Esophagus muscularis mucosa (tissue), 4 donors: ENCODE measurements at places on chromosomes 7 and 10. TPM values are rescaled to one million over a fixed set of nuclear protein-coding genes. Genes with fewer than 3 reads are reported as not detected.

DNA sequence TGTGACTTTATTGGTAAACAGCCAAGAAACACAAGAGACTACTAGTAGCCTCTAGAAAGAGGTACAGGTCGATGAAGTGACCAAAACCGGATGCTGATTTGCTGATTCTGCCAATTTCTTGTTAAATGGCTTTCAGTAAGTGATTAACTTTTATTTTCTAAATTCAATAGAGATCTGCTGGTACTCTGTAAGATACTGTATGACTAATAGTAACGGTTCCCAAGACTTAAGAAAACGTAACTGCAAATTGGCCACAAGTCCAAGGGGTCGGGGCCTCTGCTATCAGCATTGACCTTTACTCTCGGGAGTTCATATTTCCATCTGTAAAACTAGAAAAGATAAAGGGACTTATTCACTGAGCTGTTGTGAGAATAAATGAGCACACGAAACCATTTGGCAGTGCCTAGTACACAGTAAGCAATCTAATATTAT, 1.4 kb downstream of the FAM3C start:
- no peak overlapping the region for H3K27ac ChIP-seq
- no peaks in the 10 kb centered on the region for H3K36me3 ChIP-seq
- H3K27me3 ChIP-seq: no peaks in the 10 kb centered on the region

DNA sequence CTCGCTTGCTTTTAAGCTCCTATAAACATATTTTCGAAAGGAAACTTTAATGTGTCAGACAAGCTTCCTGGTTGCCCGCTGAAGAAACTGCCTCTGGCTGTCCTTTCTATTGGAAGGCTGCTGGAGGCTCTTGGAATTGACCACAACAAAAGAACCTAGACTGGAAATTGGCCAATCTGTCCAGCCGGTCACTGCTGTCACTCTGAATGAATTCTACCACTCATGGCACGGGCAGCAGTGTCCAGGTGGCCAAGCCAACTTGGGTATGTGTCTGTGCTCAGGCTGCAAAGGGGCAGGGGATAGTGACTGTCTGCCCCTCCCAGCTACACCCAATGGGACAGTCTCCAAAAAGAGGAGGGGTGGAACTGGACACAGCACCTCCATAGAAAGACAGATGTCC, 57.6 kb downstream of the CDH23 start:
- no peaks in the 10 kb centered on the region for H3K36me3 ChIP-seq
- no peaks in the 10 kb centered on the region for H3K27me3 ChIP-seq
- no peak for DNase-seq
- H3K27ac ChIP-seq: no peak overlapping the region
- H3K4me3 ChIP-seq: no peak overlapping the region
- H3K4me1 ChIP-seq: no peaks in the 10 kb centered on the region

GRCh38 chr10:101237982-101238731, 8.9 kb upstream of the LBX1 start:
- H3K4me3 ChIP-seq: no peak overlapping the region
- H3K4me1 ChIP-seq: peaks cover 19% of the 10 kb centered on the region
- H3K36me3 ChIP-seq: no peaks in the 10 kb centered on the region
- DNase-seq: no peak

DNA sequence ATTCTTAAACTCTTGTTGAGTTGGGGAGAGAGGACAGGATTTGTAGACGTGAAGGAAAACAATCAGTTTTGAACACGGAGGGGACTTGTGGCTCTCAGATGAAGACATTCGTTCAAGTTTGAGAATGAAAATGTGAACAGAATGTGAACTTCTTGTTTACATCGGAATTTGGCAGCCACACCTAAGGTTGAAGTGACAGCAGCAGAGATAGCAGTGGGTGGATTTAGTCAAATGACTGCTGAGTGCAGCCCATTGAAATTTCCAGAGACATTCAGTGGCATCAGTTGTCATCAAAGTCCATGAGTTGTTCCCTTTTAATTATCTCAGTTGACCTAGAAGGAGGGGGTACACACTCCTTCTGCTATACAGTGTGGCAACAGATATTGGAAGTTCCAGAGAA, 280.0 kb downstream of the SEMA3D start:
- H3K4me3 ChIP-seq: no peak overlapping the region
- H3K27ac ChIP-seq: no peak overlapping the region
- no peak for DNase-seq
- no peaks in the 10 kb centered on the region for H3K36me3 ChIP-seq
- no peaks in the 10 kb centered on the region for H3K27me3 ChIP-seq
- H3K4me1 ChIP-seq: peaks cover 23% of the 10 kb centered on the region

Gene FAM25C
- total RNA-seq: not detected
